IMR-90 (cell line): ENCODE measurements at places on chromosomes 5 and 9. TPM values are rescaled to one million over a fixed set of nuclear protein-coding genes. Genes with fewer than 3 reads are reported as not detected.

The APBB3 gene
- 6.6 and 8.1 TPM in 2 replicates for total RNA-seq

The AIF1L gene
- total RNA-seq = 0.18 and 0.28 TPM in 2 replicates

The PAEP gene
- not detected in 2 replicates for total RNA-seq

The BRINP1 gene
- total RNA-seq = under 0.01 TPM in 1 of 2 replicates, not detected in the other

The EGFLAM gene
- 1.1 TPM in 2 replicates for total RNA-seq

The RLN2 gene
- total RNA-seq = not detected in 2 replicates
